ENCODE measurements at places on chromosomes 11 and 22. TPM values are rescaled to one million over a fixed set of nuclear protein-coding genes. Genes with fewer than 3 reads are reported as not detected.

DNA sequence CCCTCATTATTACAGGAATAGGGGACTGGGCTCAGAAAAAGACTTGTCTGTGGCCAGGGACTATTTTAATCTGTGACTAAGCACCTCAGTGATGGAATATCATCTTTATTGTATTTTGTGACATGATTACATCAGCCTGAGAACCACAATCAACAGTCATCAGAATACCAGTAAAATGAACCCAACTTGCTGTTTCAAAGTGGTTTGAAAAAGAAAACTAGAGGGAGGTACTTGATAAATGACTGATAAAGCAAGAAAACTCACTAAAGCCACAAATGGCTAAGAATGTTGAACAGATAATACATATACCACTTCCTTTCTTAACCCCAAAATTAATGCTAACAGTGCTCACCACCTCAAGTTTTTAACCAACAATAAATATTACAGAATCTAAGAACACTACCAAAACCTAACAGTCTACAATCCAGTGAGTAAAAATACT lies 155.7 kb downstream of the ATG16L2 start:
- DNase-seq = peak; percentile 26

- DNase-seq = no peak
Measured at GRCh38 chr22:50039669-50040443, 18.2 kb downstream of the TTLL8 start.

DNA sequence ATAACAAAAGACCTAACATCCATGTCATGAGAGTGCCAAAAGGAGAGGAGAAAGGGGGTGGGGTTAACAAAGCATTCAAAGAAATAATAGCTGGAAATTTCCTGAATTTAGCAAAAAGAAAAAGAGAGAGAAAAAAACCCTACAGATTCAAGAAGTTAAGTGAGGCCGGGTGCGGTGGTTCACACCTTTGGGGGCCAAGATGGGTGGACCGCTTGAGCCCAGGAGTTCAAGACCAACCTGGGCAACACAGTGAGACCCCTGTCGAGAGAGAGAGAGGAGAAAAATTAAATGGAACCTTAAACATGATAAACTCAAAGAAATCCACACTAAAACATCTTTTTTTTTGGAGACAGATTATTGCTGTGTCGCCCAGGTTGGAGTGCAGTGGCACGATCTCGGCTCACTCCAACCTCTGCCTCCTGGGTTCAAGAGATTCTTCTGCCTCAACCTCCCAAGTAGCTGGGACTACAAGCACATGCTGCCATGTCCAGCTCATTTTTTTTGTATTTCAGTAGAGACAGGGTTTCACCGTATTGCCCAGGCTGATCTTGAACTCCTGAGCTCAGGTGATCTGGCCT lies 8.9 kb upstream of the CLDN5 start:
- DNase-seq = no peak

DNA sequence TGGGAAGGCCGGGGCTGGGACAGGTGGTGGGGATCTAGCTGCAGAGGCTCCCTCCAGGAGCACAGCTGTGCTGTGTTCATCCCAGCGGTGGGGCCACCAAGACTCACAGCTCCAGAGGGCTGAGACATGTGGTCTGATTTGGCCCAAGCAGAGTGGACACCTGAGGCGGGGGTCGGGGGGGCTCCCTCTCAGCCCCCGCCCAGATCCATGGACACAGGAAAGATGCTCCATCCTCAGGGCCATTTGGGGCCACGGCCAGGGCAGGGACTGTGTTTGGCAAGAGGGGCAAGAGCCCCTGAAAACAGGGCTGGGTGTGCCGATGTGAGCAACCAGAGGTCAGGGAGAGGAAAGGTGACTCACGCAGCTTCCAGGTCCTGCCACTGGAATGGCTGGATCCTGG lies 219.4 kb downstream of the BRD1 start:
- DNase-seq = no peak

MS4A2 gene
- not detected for total RNA-seq
